ENCODE measurements at places on chromosomes 12 and 14.

DNA sequence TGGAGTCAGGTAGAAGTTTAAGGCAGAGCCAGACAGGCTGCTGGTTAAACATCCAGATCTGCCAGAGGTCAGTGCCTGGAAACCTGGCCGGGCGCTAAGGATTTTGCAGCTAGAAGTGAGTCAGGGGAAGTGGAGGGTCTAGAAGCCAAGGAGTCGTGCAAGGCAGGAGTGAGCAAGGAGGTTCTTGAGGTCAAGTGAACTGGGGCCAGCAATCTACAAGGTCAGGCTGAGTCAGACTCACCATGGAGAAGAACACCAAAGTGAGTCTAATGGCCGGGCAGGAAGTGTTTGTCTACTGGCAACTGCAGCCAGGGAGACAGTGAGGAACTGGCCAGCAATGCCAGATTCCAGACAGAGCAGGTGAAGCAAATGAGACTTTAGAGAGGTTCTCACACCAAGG lies 628.2 kb downstream of the ETNK1 start:
- DNase-seq: no peak

GRCh38 chr12:131589966-131590365 lies 120.9 kb upstream of the SFSWAP start:
- DNase-seq: no peak

- DNase-seq: no peak
Measured at GRCh38 chr14:74492776-74493342, at the start of gene NPC2. Gene NPC2 (minus strand): TSS chr14:74493305. CDS start chr14:74493274, 31 bp downstream.

DNA sequence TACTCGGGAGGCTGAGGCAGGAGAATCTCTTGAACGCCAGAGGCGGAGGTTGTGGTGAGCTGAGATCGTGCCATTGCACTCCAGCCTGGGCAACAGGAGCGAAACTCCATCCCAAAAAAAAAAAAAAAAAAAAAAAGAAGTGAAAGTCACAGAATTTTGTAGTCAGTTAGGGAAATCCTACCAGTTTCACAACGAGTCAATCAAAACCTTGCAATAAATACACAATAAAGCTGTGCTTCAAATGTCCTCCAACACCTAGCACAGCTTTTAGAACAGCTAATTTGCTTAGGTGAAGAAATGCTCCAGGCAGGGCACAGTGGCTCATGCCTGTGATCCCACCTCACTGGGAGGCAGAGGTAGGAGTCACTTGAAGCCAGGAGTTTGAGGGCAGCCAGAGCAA lies 112.8 kb upstream of the ATF7IP start:
- DNase-seq: no peak
